Stromal cell of bone marrow (primary cell): ENCODE measurements at places on chromosomes 6 and 20.
A peak's percentile ranks its signal among the peaks of the same experiment; 100 is the strongest.

DNA sequence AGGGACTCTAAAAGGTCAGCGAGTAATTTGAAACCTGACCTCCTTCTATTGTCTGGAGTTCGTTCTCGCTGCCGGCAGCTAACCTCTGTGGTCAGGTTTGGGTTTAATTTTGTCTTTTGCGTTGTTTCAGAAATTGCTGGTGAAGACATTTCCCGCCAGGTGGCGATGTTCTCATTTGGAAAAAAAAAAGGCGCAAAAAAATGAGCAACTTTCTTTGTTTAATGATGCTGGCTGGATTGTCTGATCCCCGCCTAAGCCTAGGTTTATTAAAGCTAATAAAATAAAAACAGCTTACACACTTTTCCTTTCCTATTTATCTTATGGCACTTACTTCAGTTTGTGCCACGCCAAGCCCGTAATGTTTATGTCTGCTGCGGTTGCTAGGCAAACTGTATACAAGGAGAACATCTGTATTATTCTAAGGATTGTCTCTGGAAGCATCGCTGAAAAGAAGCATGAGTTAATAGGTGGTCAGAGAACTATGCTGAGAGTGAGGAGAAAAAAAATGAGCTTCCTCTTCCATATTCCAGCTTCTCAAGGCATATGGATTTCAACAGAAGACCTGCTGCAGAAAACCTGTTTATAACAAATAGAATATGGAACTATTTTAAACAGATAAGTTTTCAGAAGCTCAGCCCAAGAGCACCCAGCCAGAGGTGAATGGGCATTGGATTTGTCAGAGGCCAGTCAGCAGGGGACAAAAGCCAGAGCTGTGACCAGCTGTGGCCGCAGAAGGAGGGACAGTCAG, 205.7 kb downstream of the DOK5 start:
- DNase-seq, result peak; percentile 34

- DNase-seq, result no peak
Measured at GRCh38 chr6:153927867-153928266, 111.2 kb upstream of the OPRM1 start.

GRCh38 chr6:131281471-131282270, 146.4 kb downstream of the AKAP7 start:
- DNase-seq, result no peak

DNA sequence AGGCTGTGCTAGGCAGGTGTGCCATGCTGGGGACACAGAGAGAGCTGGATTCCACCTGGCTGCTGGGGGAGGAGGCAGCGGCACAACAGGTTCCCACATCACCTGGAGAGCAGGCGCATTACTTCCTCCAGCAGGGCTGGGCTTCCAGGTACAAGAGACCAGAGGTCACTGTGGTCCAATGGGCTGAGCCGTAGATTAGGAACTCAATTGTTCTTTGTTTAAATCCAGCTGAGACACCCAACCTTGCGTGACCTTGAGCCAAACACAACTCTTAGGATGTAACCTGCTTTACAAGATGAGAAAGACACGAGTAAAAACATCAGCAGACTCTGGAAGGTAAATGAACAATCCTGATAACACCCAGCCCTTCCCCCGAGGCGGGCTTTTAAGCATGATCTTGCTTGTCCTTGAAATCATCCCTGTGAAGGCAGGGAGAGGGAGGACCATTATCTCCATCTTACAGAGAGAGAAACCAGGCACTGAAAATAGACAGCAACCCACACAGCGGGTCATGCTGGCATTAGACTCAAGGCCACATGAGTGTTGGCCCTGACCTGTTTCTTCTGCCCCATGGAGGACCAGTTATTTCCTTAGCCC, 216.5 kb upstream of the RREB1 start:
- DNase-seq, result no peak

GRCh38 chr20:19642860-19643259, 115.2 kb upstream of the RIN2 start:
- no peak for DNase-seq

GRCh38 chr20:57680131-57680716, 29.6 kb downstream of the PMEPA1 start:
- no peak for DNase-seq

- no peak for DNase-seq
Measured at GRCh38 chr6:10837009-10837621, 1.2 kb downstream of the MAK start.

DNA sequence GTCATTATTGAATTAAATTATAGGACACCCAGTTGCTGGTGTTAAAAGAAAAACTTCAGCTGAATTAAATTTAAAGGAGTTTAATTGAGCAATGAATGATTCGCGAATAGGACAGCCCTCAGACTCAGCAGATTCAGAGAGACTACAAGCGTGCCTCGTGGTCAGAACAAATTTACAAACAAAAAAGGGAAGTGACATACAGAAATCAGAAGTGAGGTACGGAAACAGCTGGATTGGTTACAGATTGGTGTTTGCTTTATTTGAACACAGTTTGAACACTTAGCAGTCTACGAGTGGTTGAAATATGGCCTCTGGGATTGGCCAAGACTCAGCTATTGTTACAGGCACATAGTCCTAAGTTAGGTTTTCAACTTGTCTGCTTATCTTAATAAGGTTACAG, 25.8 kb upstream of the TNFRSF21 start:
- DNase-seq, result no peak

DNA sequence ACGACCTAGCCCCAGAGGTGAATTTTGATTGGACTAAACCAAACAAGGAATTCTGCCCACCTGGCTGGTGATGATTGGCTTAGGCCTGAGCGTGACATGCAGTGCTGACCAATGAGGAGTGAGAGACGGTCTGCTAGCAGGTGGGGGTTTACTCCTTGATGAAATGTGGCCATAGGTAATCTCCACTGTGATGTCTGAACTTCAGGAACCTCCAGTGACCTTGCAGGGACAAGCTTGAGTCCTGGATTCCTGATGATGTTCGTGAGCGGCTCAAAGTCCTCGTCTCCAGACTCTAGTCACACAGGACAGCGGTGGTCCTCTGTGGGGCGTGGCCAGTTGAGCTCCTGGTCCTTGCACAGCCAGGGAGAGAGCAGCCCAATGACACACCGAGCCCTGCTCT, 8.4 kb downstream of the VSX1 start:
- DNase-seq, result no peak

DNA sequence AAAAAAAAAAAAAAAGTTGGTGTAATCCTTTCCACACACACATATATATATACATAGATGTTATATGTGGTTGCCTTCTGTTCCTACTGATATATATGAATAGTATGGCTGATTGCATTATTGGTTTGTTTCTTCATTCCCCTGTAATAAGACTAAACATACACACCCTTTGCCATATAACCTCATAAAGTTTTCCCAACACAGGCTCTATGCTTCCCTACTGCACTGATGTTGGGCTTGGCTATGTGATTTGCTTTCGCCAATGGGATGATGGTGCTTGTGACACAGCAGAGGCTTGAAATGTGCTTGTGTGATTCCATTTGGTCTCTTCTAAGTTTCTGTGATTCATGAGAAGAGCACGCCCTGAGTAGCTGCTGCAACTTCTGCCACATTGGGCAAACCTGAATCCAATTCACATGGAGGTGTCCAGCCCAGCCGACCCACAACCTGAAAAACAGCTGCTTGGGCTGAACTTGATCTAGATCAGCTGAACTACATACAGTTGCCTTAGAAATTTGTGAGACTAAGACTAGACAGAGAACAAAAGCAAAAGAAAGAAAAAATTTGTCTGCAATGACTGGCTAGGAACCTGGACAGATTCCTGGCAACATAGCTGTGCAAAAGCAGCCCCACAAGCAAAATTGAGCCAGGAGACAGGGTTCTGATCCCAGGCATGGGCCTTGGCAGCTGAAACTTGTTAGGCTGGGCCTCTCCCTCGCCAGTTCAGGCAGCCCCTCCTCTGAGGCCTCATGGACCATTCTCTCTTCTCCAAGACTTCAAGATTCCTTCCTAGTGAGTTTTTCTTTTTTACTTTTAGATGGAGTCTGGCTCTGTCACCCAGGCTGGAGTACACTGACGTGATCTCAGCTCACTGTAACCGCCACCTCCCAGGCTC, 13.4 kb upstream of the TBC1D20 start:
- no peak for DNase-seq

GRCh38 chr6:143999406-143999805, 8.7 kb downstream of the PLAGL1 start:
- peak; percentile 68 for DNase-seq

DNA sequence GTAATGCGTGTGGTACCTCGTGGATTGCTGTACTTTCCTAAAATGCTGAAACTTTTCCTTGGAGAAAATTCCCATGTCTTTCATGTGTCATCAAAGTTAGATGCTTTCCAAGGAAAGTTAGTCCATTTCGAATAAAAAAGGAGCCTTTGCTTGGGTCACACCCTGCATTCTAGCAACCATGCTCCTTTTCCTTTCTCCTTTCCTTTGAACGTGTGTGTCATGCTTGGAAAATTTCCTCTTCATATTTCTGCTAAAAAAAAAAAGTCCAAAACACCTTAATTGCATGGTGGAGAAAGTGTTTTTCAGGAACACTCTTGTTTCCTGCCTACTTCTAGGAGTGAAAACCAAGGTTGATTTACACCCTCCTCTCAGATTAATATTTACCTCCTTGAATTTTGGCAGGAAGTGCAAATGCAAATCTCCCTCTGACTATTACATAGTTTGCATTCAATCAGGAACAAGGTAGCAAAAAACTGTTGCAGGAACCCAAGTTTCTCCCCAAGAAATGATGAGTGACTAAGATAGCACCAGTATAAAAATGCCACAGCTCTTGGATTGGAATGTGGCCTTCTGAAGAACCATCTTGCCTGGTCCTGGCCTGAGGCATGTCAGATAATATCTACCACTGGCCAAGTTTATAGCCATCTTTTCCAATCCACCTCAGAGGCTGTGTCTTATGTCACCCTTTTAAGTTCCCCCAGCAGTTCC, 590.6 kb downstream of the QKI start:
- DNase-seq, result no peak

- no peak for DNase-seq
Measured at GRCh38 chr6:142404751-142405150, 102.9 kb downstream of the ADGRG6 start.

DNA sequence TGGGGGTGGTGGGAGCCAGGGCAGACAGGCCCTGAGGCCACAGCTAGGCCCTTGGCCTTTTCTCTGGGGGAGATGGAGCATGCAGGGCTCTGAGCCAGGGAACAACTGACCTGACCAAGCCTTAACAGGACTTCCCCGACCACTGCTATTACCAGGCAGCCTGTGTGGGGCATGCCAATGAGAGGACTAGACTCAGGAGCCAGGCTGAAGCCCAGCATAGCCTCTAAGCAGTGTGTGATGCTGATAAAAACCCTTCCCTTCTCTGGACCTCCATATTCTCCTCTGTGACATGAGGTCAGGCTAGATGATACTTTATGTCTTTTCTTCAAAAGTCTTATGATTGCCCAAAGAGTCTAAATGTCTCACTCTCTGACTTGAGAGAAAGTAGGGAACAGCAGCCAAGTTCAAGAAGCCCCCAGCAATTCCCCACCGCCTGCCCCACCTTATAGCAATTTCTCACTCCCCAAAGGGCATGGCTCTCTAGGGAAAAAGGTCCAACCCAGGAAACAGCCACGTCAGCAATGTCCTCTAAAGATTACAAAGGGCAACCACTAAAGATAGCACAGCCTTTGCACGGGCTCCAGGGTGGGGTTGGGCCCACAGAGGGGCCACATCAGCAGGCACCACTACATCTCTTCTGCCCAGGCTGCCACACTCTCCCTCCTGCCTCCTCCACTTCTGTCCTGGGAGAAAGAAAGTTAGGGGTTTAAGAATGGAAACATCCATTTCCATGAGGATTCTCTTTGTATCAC, 71.3 kb downstream of the TRERF1 start:
- DNase-seq, result no peak

DNA sequence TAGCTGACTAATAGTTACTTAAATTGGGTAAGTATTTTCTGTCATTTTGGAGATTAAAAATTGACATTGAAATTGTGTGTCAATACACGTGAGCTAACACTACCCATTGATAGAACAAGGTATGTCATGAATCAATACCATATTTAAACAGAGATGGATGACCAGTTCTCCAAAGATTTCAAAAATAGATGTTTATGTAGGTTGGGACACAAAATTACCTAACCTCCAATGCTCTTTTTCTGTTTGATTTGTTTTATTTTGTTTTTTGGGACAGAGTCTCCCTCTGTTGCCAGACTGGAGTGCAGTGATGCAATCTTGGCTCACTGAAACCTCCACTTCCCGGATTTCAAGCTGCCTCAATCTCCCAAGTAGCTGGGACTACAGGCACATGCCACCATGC, 1491.7 kb downstream of the GRIK2 start:
- DNase-seq, result no peak

GRCh38 chr20:199996-200395, 10.5 kb upstream of the DEFB128 start:
- DNase-seq, result no peak
